ENCODE measurements at places on chromosomes 2 and 18. TPM values are rescaled to one million over a fixed set of nuclear protein-coding genes. Genes with fewer than 3 reads are reported as not detected.
A peak's percentile ranks its signal among the peaks of the same experiment; 100 is the strongest.

- H3K4me1 ChIP-seq, result no peaks in the 10 kb centered on the region
- no peak overlapping the region for H3K27ac ChIP-seq
- no peak overlapping the region for H3K4me3 ChIP-seq
- H3K27me3 ChIP-seq, result no peaks in the 10 kb centered on the region
These were observed 199.3 kb downstream of the ZNF407 start for GRCh38 chr18:74796841-74797576.

- no peak overlapping the region for H3K27ac ChIP-seq
- no peak for DNase-seq
- H3K4me3 ChIP-seq, result no peak overlapping the region
- H3K36me3 ChIP-seq, result no peaks in the 10 kb centered on the region
- H3K27me3 ChIP-seq, result no peaks in the 10 kb centered on the region
- no peaks in the 10 kb centered on the region for H3K4me1 ChIP-seq
These were observed 46.5 kb upstream of the RAB31 start for GRCh38 chr18:9661564-9661963.

- H3K4me1 ChIP-seq, result peaks cover 19% of the 10 kb centered on the region
- no peak overlapping the region for H3K27ac ChIP-seq
These were observed 6.2 kb downstream of the PRKD3 start for GRCh38 chr2:37318401-37318800.

- peak overlapping the region; percentile 21 for H3K4me3 ChIP-seq
- peak; percentile 75 for DNase-seq
- peaks cover 8% of the 10 kb centered on the region for H3K4me1 ChIP-seq
- H3K27ac ChIP-seq, result no peak overlapping the region
- no peaks in the 10 kb centered on the region for H3K36me3 ChIP-seq
These were observed 5.5 kb upstream of the SFT2D3 start for GRCh38 chr2:127695491-127696472.

- H3K36me3 ChIP-seq, result no peaks in the 10 kb centered on the region
- DNase-seq, result no peak
- no peaks in the 10 kb centered on the region for H3K4me1 ChIP-seq
These were observed 178.4 kb downstream of the KCNE4 start for GRCh38 chr2:223230352-223230751.

DNA sequence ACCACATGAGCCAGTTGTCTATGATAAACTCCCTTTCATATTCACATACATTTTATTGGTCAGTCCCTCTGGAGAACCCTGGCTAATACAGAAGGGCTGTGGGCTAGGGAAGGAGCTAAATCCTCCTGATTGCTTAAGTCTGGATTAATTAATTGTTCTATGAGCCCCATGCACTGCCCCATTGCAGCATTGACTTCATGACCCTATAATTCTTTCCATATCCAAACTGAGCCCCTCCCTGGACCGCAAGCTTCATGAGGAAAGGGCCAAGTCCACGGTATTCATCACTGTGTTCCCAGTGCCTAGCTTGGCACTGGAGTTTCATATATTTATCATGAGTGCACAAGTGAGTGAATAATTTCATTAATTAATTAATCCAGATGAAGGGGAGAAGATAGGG, 124.0 kb downstream of the MBD2 start:
- no peak for DNase-seq
- no peaks in the 10 kb centered on the region for H3K36me3 ChIP-seq

DNA sequence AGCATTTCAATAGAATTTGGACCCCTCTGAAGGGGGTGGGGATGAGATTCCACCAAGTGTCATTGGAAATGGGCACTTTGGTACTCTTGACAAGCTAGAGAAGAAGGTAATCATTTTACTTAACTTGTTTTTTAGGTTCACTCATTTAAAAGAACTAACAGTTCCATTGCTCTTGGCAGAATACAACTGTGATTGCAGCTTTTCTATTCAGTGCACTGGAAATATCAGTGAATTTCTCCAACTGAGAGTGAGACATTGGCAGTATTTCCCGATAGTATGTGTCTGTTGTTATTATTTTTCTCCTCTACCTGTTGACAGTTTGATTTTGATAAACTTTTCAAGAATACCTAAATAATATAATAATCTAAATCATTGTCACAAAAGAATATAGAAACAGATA, 1356.7 kb upstream of the NXPH2 start:
- no peaks in the 10 kb centered on the region for H3K27me3 ChIP-seq
- DNase-seq, result no peak
- H3K4me1 ChIP-seq, result no peaks in the 10 kb centered on the region
- H3K4me3 ChIP-seq, result no peak overlapping the region
- no peak overlapping the region for H3K27ac ChIP-seq

DNA sequence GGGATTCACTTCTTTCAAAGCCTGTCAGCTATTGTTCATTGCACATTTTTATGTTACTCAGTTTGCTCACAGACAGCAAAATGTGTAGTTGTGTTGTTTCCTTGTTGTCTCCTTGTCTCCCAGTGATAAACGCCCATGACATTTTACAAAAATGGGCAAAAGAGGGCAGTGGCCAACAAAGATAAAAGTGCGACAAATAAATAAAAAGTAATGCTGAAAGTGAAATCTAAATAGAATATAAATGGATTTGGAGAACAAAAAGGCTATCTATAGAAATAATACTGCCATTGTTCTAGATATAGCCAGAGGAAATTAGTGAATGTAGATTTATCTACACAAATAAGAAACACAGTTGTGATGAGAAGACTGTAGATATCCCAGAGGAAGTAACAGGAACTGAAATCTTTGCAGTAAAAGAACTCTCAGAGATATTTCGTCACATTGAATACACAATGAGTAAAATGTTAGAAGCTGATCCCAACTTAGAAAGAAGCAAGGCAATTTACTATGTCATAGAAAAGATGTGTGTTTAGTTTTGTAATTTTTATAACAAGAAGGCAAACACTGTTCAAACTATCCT, 1186.2 kb upstream of the FAM98A start:
- no peaks in the 10 kb centered on the region for H3K27me3 ChIP-seq
- no peak for DNase-seq
- no peak overlapping the region for H3K27ac ChIP-seq
- no peaks in the 10 kb centered on the region for H3K4me1 ChIP-seq

DNA sequence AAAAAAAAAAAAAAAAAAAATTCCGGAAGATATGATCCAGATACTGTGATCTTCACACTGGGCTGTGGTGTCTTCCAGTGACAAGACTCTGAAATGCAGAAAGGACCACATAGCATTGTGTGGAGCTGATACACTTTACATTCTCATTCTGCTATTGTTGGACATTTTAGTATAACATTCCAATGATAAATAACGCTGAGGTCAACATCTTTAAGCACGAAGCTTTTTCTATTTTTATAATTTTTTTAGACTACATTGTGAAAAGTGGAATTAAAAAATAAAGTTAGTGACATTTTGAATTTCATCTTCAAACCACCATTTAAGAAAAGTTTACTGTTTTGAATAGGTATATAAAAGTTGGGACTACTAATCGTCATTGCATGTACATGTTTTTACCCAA, 62.7 kb downstream of the CDCA7 start:
- H3K36me3 ChIP-seq, result no peaks in the 10 kb centered on the region
- H3K27me3 ChIP-seq, result no peaks in the 10 kb centered on the region
- H3K27ac ChIP-seq, result no peak overlapping the region
- H3K4me3 ChIP-seq, result no peak overlapping the region
- no peaks in the 10 kb centered on the region for H3K4me1 ChIP-seq

AMER3 gene
- total RNA-seq, result not detected

NCL gene
- 701 TPM for total RNA-seq
